ENCODE measurements at places on chromosomes 3 and 15.

DNA sequence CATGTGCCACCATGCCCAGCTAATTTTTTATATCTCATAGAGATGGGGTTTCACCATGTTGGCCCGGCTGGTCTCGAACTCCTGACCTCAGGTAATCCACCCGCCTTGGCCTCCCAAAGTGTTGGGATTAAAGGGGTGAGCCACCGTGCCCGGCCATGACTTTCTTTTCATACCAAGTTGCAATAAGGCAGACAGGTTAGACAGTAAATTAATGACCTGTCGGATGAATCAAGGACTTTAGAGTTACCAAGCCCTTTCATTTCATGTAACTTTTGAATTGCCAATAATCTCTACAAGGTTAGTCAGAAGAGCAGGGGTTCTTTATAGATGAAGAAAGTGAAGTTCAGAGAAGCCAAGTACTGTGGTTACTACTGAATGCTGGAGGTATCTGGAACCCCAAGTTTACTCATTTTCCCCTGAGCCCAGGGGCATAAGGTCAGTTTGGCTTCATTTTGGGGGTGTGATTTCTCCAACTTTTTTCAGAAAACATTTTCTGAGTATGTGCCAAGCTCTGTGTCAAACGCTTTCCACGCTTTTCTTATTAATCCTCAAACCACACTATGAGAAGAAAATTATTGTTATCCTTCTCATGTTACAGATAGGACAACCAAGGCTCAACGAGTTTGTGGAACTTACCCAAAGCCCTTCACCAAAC lies 11.9 kb downstream of the PRICKLE2 start:
- no peak for DNase-seq

DNA sequence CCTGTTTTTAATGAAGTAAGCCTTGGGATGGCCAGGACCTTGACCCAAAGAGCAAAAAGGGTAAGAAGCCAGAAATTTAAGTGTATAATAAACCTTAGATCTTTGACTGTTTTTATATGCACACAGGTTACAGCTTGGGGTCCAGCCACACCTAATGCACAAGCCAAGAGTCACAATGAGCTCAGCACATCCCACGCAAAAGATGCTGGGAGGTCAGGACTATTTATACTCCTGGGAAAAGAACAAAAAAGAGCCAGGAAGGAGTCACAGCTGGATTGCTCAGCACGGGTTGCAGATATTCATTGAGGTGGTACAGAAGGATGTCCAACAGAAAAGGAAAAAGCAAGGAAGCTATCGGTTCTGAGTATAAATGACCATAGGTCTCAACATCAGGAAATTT lies 536.3 kb downstream of the NTRK3 start:
- DNase-seq: no peak

- DNase-seq: no peak
These were observed 146.1 kb upstream of the CTNNB1 start for GRCh38 chr3:41053220-41053619.

- no peak for DNase-seq
These were observed 274.4 kb downstream of the PLCL2 start for GRCh38 chr3:17158941-17159682.

DNA sequence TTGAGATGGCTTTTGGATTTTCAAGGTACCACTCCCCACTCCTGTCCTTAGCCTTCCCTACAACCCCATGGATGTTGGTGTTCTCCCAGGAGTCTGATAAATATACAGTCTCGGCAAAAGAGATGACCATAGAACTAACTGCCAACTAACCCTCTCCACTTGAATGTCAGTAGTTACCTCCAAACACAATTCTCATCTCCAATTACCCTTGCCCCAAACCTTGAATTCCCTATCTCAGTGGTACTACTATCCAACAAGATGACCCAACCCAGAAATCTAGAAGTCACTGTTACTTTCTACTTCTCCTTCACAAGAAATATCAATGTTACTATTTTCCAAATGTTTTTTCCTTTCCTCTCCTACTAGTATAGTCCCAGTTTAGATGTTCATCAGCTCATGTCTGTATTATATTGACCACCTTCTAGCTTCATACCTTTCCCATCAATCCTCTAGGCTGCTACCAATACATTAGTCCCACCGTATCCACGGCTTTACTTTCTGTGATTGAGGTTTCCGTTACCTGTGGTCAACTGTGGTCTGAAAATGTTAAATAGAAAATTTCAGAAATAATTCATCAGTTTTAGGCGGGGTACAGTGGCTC lies 38.1 kb downstream of the PIGB start:
- no peak for DNase-seq

DNA sequence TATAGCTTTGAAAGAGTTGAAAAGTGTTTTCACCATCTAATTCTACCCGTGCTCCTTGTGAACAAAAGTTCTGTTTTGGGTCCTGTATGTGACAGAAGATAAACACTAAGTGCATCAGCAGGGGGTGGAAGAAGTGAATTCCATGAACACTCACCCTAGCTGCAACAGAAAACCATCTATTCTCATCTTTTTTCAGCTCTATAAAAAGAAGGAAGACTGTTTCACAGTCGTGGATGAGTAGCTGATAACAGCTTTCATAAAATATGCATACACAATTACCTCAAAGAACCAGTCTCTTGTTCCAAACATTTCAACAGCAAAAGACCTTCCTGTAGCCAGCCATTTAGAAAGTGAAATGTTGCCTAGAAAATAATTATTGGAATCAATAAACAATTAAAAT lies 281.7 kb upstream of the RASGRP1 start:
- no peak for DNase-seq

- DNase-seq: no peak
These were observed 67.2 kb upstream of the TP63 start for GRCh38 chr3:189563853-189564563.

GRCh38 chr3:61173676-61174075 lies 77.6 kb downstream of the FHIT start:
- no peak for DNase-seq

GRCh38 chr3:128091586-128091985 lies 32.0 kb downstream of the RUVBL1 start:
- DNase-seq: no peak

- no peak for DNase-seq
These were observed 49.0 kb downstream of the NKIRAS1 start for GRCh38 chr3:23867838-23868237.
